ENCODE measurements at places on chromosomes 13 and 19. TPM values are rescaled to one million over a fixed set of nuclear protein-coding genes. Genes with fewer than 3 reads are reported as not detected.

DNA sequence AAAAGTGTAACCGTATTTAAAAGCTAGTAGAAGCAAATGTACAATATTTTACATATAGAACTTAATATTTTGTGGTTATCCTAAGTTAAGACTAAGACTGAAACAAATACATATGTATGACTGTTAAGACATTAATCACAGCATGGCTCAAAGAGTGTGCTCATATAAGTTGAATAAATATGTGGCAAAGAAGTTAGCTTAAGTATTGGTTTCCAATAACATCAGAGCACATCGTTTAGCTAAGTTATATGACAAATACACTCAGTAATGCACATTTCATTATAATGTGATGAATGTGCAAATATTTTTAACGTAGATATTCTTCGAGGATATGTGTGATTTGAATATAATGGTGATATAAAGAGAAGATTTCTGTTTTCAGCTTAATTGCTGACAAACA is 253.8 kb downstream of the SLITRK5 start:
- no peak for DNase-seq

SHISA7 gene
- not detected for polyA plus RNA-seq

DNA sequence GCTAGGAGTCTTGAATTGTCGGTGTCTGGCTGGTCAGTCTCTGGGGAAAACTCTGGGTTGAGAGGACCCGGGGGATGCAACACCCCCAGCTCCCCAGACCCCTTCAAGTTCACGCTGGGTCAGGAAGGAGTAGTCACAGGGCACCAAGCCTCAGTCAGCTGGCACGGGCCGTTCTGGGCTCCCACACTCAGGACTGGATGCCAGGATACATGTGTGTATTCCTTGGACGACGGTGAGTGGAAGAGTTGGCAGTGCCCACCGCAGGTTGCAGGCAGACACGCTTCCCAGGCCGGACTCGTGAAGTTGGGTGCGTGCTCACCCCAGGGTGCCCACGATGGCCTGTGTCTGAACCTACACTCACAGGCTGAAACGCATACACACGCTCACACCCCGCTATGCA is 5.5 kb downstream of the GADD45B start:
- no peak for DNase-seq

OR7A5 gene
- 0.24 TPM for polyA plus RNA-seq

GRCh38 chr13:79668201-79668752 is 187.3 kb downstream of the NDFIP2 start:
- no peak for DNase-seq

DNA sequence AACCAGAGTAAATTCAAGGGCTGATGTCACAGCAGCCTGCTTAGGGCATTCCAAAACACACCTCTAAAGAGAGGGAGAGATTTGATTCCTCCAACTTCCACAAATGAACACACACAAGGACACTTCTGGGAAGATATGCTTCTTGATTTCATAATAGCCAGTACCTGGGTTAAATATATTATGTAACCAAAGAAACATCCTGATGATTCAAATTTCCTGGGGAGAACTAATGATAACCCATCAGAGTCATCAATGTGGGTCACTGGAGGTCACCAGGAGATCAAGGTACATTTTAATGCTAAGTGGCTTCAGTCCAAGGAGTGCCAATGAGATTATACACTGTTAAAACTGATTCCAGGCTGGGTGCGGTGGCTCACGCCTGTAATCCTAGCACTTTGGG is 54.0 kb upstream of the DOCK9 start:
- DNase-seq = peak; percentile 58

- DNase-seq = peak; percentile 30
Measured at GRCh38 chr19:15452111-15453047, 2.6 kb upstream of the WIZ start.

DNA sequence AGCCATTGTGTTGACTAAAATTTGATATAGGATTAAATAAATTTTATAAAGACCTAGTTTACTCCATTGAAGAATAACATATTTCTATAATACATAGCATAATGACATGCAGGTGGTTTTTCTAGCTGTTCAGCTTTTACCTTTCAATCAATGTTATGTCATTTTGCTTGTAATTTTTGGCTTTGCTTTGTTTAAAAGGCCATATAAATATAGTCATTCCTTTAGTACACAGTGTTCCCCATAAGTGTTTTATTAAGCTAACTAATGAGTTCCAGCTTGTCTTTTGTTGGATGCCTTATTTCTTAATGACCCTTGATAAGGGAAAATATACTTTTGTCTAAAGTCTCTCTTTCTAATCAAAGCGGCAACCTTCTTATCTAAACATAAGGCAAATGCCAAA is 906.3 kb upstream of the GPC6 start:
- no peak for DNase-seq

HAUS8 gene
- 15.6 TPM for polyA plus RNA-seq

EMC10 gene
- 41.8 TPM for polyA plus RNA-seq

DNA sequence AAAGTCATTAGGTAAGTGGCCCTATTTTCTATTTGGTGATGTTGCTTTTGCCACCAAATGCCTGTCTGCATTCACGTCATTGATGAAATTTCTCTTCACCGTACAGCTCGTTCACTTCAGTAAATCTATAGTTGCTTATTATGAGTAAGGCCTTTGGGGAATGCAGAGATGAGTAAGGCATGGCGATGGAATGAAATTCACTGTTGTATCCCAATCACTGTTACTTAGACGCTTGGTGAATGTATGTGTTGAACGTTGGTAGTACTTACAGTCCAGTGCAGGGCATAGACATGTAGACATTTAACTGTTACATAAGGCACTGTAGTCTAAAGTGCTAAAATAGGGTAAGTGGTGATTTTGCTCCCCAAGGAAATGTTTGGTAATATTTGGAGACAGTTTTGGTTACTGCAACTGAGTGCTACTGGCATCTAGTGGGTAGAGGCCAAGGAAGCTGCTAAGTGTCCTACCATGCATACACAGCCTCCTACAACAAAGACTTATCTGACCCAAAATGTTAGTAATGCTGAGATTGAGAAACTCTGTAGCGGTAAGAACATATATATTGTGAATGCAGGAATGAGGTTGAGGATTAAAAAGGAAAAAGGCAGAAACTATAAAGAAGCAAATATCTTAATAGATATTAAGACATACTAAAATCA is 5.8 kb downstream of the AKAP11 start:
- DNase-seq = no peak

- DNase-seq = no peak
Measured at GRCh38 chr13:113150550-113151365, 7.7 kb upstream of the PROZ start.

GRCh38 chr19:9354651-9355050 is 8.2 kb upstream of the ZNF177 start:
- DNase-seq = no peak

DNA sequence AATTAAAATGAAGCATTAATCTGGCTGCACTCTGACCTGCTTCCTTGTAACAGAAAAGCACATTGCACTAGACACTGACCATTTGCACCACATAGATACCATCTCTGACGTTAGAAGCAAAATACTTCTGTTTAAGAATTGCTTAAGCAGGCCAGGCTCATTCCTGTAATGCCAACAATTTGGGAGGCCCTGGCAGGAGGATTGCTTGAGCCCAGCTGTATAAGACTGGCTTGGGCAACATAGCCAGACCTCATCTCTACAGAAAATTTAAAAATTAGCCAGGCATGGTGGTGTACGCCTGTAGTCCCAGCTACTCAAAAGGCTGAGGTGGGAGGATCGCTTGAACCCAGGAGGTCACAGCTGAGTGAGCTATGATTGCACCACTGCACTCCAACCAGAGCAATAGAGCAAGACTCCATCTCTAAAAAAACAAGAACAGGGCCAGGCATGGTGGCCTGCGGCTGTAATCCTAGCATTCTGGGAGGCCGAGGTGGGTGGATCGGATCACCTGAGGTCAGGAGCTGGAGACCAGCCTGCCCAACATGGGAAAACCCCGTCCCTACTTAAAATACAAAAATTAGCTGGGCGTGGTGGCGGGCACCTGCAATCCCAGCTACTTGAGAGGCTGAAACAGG is 7.0 kb upstream of the TLE6 start:
- DNase-seq = no peak

- no peak for DNase-seq
Measured at GRCh38 chr13:21308906-21309305, 132.4 kb downstream of the MRPL57 start.

DNA sequence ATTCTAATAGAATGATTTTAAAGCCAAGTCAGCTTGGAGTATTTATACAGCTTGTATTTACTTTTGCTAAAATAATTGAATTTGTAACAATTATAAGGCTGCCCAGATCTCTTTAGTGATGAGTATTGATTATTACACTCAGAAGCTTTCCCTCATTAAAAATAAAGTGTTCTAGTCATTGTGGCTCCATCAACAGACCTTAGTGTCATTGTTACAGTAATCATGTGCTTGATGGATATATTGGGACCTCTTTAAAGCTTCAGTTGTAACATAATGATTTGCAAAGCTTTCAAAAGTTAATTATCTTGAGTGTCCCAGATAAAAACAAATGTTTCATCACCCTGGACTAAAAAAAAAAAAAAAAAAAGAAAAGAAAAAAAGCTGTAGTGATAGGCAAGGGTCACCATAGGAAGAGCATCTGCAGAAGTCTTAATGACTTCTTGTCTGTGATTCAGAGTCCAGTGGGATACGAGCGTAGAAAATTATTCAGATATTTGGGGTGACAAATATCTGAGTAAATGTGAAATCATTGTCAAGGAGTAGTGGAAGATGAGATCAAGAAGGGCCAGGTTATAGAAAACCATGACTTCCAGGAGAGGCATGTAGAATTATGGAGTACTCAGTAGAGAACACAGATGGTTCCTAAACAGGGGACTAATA is 369.6 kb downstream of the DCT start:
- no peak for DNase-seq

ZNF723 gene
- not detected for polyA plus RNA-seq

RFPL4AL1 gene
- not detected for polyA plus RNA-seq

SERPINE3 gene
- polyA plus RNA-seq = not detected

GRCh38 chr19:1495051-1495798 is 4.2 kb downstream of the REEP6 start:
- DNase-seq = no peak

DNA sequence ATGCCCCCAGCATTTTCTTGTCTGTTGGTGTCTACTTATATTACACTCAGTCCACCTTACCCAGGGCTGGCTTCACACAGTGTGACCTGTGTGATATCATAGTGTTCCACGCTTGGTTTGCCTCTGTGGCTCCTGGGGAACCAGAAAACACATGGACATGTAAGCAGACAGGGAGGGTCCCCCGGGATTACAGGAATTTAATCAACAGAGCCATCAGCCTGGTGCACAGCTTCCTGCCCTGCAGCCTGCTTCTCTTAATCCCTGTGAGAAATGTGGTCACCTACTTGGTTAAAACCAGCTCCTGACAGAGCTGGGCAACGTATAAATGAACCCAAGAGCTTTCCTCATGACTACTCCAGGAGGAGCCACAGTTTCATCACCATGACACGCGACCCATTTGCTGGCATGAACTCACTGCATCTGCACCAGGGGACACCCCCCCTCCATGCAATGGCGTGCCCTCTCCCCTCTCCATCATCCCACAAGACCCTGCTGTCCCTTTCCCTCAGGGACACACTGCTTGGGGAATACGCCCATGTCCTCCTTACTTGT is 152.1 kb downstream of the UQCRFS1 start:
- DNase-seq = no peak

LGALS14 gene
- not detected for polyA plus RNA-seq

GRCh38 chr13:44053208-44053607 is 173.5 kb downstream of the LACC1 start:
- no peak for DNase-seq

COX6B1 gene
- polyA plus RNA-seq = 708 TPM

DNA sequence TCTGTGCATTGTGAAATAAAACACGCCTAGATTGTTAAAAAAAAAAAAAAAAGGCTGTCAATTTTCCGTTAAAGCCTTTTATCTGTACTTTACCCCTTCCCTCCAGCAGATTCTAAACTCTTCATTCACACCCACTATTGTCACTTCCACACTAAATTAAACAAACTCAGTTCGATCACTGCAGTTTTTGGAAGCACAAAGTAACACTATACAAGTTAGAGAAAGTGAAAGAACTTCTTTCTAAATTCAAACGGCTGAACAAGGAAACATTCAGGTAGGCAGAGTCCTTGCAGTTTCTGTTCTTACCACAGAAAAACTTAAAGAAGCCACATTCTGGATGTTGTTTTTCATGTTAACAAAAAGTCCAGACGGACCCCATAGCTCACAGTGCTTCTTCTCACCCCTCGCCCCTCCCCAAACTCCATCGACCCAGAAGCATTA is 27.5 kb upstream of the UBE2L5 start:
- DNase-seq = peak; percentile 16

All from mammary epithelial cell (primary cell).